Right atrium auricular region (tissue), 2 donors: ENCODE measurements at places on chromosomes 5 and 9. TPM values are rescaled to one million over a fixed set of nuclear protein-coding genes. Genes with fewer than 3 reads are reported as not detected.

- DNase-seq, result no peak
Measured at GRCh38 chr5:129141078-129141477, 46.5 kb downstream of the ISOC1 start.

GRCh38 chr5:81233080-81233634 is at the start of gene CKMT2:
Gene CKMT2, plus strand, starts transcription at chr5:81233322. Its CDS starts 17,811 bp downstream, at chr5:81251133.
- DNase-seq, result peak; percentile 86

MARVELD2 gene
- 2.3 TPM for total RNA-seq

ENTREP1 gene
- total RNA-seq, result 12.1 TPM

DNA sequence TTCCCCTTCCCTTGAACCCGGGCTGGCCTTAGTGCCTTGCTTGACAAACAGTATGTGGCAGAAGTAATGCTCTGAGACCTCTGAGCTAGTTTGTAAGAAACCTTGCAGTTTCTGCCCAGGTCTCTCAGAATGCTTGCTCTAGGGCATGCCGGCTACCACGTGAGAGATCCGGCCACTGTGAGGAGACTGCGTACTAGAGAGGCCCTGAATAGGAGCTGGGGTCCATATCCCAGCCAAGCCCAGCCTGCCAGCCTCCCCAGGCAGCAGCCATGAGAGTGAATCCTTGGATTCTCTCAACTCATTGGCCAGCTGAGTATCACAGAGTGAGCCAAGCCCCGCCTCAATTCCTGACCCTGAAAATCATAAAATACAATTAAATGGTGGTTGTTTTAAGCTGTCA is 16.0 kb upstream of the COL15A1 start:
- no peak for DNase-seq

DNA sequence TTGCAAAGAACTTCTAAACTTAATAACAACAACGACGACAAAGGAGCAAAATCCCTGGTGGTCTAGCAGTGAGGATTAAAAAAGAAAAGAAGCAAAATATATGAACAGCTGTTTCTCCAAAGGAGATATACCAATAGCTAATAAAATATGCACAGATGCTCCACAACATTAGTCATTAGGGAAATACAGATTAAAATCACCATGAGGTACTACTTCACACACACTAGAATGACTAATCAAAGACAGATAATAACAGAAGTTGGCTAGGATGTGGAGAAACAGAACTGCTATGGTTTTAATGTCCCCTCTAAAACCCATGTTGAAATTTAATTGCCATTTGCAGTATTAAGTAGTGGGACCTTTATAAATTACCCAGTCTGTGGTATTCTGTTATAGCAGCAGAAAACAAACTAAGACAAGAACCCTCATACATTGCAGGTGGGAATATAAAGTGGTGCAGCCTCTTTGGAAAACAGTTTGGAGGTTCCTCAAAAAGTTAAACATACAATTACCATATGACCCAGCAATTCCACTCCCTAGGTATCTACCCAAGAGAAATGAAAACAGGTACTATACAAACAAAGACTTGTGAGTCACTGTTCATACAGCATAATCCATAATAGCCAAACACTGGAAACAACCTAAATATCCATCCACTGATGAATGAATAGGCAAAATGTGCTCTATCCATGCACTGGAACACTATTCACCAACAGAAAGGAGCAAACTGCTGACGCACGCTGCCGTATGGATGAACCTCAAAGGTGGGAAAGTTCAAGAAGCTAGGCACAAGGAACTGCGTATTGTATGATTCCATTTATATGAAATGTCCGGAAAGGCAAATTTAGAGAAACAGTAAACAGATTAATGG is 11.4 kb upstream of the DUSP1 start:
- DNase-seq, result no peak

DNA sequence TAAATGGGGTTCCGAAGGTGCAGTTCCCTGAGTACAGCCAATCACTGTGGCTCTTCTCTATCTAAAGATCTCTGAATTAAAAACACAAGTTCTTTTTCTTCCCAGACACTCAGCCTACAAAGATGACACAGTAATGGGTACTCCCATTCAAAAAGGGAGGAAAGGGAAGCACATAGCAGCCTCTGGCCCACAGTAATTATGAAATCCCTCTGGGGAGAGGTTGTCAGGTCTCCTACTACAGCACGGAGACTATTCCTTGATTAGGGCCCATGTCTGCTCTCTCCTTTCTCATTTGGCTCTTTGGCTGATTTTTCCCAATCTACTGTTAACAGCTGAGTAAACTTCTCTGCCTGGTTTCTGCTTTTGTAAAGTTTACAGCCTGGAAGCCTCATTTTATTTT is 62.0 kb upstream of the RANBP3L start:
- no peak for DNase-seq
